ENCODE measurements at places on chromosomes 2 and 18.

DNA sequence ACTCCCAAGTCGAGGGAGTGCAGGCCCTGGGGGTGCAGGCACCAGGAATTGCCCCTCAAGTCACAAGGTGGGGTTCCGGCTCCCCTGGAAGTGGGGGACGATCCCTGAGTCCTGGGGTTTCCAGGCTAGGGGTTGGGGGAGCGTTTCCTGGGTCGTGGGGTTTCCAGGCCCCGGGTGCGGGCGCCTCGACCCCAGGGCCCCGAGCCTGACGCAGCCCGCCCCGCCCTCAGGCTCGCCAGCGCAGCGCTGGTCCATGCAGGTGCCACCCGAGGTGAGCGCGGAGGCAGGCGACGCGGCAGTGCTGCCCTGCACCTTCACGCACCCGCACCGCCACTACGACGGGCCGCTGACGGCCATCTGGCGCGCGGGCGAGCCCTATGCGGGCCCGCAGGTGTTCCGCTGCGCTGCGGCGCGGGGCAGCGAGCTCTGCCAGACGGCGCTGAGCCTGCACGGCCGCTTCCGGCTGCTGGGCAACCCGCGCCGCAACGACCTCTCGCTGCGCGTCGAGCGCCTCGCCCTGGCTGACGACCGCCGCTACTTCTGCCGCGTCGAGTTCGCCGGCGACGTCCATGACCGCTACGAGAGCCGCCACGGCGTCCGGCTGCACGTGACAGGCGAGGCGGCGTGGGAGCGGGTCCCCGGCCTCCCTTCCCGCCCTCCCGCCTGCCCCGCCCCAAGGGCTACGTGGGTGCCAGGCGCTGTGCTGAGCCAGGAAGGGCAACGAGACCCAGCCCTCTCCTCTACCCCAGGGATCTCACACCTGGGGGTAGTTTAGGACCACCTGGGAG, 12.0 kb downstream of the SIGLEC15 start:
- DNase-seq = no peak

DNA sequence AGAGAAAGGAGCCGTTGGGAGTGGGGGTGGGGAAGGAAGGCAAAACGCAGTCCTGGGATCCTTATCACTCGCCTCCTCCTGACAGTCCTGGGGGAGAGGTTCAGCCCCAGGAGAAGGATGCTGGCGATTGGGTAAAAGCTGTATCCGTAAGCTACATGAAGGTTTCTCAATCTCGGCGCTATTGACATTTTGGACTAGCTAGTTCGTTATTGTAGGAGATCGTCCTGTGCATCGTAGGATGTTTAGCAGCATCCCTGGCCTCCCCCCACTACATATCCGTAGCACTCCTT, 511 bp upstream of the TP53I3 start:
- no peak for DNase-seq

GRCh38 chr2:174074831-174075230, 109.7 kb upstream of the SP3 start:
- no peak for DNase-seq

DNA sequence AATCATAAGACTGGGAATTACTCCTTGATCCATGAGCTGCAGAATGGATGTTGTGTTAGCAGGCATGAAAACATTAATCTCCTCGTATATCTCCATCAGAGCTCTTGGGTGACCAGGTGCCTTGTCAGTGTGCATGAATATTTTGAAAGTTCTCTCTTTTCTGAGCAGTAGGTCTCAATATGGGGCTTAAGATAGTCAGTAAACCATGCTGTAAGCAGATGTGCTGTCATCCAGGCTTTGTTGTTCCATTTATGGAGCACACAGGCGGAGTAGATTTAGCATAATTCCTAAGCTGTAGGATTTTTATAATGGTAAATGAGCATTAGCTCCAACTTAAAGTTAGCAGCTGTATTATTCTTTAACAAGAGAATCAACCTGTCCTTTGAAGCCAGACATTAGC, 160.3 kb downstream of the MYO1B start:
- DNase-seq = no peak

- DNase-seq = no peak
These were observed 155.4 kb downstream of the ARL4C start for GRCh38 chr2:234341306-234341985.

DNA sequence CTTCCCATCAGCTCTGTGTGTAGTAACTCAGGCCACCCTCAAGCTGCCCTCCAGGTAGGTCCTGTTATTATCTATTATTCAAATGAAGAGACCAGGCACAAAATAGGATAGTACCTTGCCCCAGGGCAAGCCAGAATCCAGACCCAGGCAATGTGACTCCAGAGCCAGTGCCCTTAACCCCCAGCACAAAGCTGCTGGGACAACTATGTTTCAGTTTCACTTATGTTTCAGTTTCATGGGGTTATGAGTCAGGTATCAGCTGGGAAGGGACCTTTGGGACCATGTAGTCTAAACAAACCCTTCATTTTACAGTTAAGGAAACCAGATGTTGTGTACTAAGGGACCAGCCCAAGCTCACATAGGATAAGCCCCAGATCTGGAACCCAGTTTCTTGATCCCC, 10.0 kb downstream of the HK2 start:
- DNase-seq = peak; percentile 62

DNA sequence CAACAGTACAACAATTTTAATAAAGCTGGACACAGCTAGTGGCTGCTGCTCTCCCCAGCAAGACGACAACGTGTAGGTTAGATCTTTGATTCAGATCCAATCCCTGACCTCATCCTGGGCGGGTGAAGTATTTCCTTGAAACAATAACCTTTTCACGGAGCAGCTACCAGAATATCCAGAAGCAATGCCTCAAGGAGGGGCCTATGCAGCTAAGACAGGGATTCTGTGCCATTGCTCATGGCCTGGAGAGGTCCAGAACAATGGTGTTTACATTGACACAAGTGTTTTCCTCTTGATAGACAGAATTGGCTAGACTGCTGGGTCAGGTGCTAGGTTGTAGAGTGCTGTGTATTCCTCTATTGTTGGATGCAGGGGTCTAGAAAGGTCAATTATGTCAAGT, 520.1 kb downstream of the BCL11A start:
- DNase-seq = no peak

GRCh38 chr2:164722616-164723338, 101.5 kb upstream of the GRB14 start:
- DNase-seq = no peak

GRCh38 chr2:78154586-78154985, 632.4 kb upstream of the LRRTM4 start:
- DNase-seq = no peak

GRCh38 chr18:57022716-57023115, 124.2 kb upstream of the BOD1L2 start:
- DNase-seq = no peak

GRCh38 chr2:63668000-63668399, 79.2 kb downstream of the MDH1 start:
- DNase-seq = no peak

- DNase-seq = no peak
These were observed 36.9 kb downstream of the TBC1D8 start for GRCh38 chr2:101114268-101114783.

- DNase-seq = no peak
These were observed 796 bp downstream of the MYO1B start for GRCh38 chr2:191245869-191246531.

DNA sequence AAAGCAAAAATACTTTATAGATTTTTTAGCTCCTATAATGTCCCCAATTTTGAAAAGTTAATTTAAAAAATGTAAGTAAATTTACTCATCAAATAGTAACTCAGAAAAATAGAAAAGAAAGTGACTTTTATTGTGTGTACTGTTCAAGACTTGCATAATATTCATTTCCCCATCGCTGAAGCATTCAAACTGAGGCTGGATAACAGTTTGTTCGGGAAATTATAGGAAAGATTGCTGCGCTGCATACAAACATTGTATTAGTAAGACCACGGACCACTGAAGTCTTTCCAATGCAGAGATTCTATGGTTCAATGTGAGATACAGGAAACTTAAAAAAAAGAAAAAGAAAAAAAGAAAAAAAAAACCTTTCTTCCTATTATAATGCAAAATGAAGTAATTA, 10.4 kb downstream of the STK17B start:
- DNase-seq = no peak

GRCh38 chr2:121810959-121811853, 55.8 kb downstream of the TSN start:
- peak; percentile 37 for DNase-seq
